Hypothalamus (tissue), 51 donors: ENCODE measurements at places on chromosomes 5 and 9.

GRCh38 chr9:93185266-93186214 is 1.6 kb downstream of the WNK2 start:
- no peak for DNase-seq

DNA sequence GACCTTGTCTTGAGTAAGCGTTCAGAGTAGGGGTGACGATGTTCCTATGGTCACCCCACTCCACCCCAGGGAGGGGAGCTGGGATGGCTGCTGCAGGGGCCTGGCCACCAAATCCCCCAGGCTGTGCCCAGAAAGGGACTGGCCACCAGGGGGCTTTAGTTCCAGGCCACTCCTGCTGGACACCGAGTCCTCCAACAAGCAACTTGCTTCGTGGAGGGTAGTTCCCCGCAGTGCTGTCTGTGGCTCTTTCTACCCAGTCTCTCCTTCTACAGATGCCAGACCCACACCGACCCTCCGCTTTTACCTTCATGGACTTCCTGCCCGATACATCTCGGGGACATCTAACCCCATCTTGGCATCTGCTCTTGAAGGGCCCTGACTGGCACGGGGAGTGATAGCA is 35.7 kb upstream of the GABRP start:
- no peak for DNase-seq

GRCh38 chr5:150529555-150529954 is 21.6 kb downstream of the NDST1 start:
- no peak for DNase-seq

DNA sequence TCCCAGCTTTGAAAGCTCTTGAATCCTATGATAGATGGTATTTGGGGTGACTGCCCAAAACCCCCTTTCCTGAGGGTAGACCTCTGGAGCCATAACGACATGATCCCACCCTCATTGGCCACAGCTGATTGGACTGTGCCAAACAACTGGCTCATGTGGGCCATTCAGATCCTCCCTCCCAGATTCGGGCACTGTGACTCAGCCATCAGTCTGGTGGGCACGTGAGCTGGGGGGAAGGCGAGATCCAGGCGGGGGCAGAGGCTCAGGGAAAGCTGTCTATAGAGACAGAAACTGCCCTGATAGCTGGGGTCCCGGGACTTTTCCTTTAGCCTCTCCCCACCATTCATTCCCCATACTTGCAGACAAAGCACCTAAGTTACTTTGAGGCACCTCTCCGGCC is 15.1 kb upstream of the NCS1 start:
- no peak for DNase-seq

- DNase-seq = no peak
Measured at GRCh38 chr9:134403292-134403681, 77.0 kb downstream of the RXRA start.

DNA sequence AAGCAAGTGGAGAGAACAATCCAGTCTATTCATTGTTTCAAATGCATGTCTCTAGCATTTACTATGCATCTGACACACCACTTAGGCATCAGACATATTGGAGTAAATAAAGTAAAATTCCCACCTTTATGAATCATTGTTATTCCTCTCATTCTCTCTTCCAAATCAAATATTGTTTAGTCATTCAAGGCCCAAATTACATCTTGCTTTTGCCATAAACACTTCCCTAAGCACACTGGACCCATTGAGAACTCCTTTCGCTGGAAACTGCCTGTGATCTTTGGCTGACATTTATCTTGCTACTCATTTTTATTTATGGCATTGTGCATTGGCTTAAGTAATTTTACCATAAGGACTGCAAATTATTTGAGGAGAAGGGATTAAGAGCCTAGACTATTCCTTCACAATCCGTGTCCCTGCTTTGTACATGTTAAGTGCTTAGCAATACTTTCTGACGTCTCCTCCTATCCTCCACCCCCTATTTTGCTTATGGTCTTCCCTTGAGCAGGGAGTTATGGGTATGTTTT is 7.4 kb downstream of the C5orf46 start:
- DNase-seq = no peak

- DNase-seq = no peak
Measured at GRCh38 chr9:86282979-86283535, 719 bp upstream of the ISCA1 start.

GRCh38 chr5:139844472-139845145 is 49.0 kb downstream of the PSD2 start:
- DNase-seq = peak; percentile 51

DNA sequence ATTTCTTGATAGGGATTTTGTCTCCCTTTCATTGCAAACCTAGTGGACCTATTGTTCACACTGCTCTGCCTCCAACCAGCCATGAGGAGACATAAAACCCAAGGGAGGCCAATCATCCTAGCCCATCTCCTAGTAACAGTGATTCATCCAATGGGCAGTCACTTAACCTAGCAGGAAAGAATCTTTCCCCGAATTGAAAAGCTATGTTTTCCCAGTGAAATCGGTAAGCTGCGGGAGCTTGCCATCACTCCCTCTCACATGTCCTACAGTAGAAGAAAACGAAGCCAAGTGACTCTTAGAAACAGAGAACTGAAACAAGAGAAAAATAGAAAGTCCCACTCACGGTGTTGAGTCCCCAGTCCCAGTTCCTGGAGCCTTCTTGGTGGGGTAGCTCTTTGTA is 123.3 kb downstream of the SUSD1 start:
- no peak for DNase-seq

DNA sequence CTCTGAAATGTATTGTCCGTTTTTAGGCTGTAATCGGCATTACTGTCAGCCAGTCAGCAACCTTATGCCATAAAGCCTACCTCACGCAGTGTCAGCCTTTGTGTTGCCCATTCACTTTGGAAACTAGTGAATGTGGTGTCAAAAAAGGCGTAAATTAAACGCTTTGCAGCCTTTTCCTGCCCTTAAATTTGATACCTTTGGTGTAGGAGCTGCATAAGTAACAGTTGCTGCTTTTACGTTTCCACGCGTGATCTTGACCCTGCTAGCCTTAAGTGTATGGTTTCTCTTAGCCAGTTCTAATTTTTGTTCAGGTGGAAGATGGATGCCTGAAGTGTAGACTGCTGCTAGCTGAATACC is 257.7 kb downstream of the EPB41L4A start:
- no peak for DNase-seq

GRCh38 chr5:150446583-150446982 is 3.0 kb downstream of the RPS14 start:
- no peak for DNase-seq

DNA sequence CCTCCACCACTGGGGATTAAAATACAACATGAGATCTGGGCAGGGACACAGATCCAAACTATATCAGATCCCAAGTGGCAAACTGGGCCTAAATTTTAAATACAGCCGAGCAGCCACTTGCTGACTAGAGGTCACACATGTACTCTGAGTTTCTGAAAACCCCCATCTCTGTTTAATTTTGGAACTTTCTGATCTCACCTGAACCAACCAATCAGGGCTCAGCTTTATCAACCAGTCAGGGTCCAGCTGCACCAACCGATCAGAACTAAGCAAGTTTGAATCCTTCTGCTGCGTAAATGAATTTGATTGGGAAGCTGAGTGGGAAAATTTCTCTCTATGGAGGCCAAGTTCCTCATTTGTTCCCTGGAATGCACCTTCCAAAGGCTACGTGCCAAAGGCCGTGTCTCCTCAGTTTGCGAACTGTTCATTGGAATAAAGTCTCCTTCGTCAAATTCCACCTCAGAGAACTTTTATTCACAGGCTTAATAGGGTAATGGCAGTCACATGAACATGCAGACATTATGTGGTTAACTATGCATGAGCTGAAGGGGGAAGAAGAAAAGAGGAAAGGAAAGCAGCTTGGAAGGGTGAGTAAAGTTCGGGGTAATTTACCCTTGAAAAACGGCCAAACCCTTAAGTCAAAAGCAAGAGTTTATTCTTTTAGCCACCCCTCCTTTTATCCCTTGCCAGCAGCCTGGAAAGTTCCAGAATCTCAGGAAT is 3.7 kb downstream of the CD180 start:
- DNase-seq = no peak
